Suprapubic skin (tissue), 4 donors: ENCODE measurements at places on chromosomes 11 and 22. TPM values are rescaled to one million over a fixed set of nuclear protein-coding genes. Genes with fewer than 3 reads are reported as not detected.

DNA sequence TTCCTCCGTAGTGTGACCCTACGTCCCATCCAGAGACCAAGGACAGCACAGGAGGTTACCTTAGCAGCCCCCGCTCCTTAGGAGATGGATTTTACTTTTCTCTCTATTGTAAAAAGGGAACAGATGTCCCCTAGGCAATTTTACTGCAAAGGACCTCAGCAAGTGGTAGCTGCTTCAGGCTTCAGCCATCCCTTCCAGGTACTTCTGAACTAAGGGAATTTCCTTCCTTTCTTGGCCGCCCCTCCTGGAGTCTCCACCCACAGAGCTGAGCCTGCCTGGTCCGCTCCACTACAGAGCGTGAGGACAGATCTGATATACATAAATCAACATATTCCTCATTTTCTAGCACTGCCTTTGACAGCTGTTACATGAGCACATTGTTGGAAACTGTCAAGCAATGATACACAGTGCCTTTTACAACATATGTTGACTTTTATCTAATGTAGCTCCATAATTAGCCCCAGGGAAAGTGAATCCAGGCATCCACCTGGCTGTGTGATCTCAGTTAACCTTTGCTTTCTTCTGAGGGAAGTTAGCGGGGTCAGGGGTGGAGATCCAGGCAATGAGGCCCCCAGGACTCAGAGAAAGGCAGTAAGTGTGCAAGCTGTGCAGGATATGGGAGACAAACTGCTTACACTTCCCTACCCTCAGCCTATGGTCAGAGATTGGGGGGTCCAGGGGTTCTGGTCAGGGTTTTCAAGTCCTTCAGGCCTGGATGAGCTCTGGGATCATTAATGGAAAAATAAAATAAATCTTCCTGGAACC, 51.9 kb downstream of the SPATA19 start:
- no peak overlapping the region for H3K27ac ChIP-seq
- H3K4me1 ChIP-seq: no peaks in the 10 kb centered on the region
- H3K36me3 ChIP-seq: no peaks in the 10 kb centered on the region
- peaks cover 20% of the 10 kb centered on the region for H3K27me3 ChIP-seq

DNA sequence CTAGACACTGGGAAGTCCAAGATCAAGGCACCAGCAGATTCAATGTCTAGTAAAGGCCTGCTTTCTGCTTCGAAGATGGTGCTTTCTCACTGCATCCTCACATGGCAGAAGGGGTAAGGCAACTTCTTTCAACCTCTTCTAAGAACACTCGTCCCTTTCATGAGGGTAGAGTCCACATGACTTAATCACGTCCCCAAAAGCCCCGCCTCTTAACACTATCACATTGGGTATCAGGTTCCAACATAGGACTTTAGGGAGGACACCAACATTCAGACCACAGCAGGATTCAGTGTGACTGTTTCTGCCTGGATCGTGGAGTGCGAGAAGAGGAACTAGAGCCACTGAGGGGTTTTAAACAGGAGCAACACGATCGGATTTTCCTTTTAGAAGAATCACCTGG, 3.7 kb upstream of the TIRAP start:
- H3K27ac ChIP-seq: no peak overlapping the region
- H3K4me3 ChIP-seq: no peak overlapping the region
- no peak for DNase-seq

GRCh38 chr11:87447606-87448005, 409.9 kb downstream of the TMEM135 start:
- H3K36me3 ChIP-seq: no peaks in the 10 kb centered on the region
- H3K4me1 ChIP-seq: no peaks in the 10 kb centered on the region
- H3K27me3 ChIP-seq: no peaks in the 10 kb centered on the region
- H3K4me3 ChIP-seq: no peak overlapping the region

- H3K27me3 ChIP-seq: no peaks in the 10 kb centered on the region
- no peak for DNase-seq
- H3K27ac ChIP-seq: no peak overlapping the region
- H3K4me3 ChIP-seq: no peak overlapping the region
- no peaks in the 10 kb centered on the region for H3K4me1 ChIP-seq
Observed at GRCh38 chr11:100806296-100806695, 119.2 kb downstream of the ARHGAP42 start.

GRCh38 chr11:65710421-65710820, 1.6 kb upstream of the KAT5 start:
- H3K4me3 ChIP-seq: no peak overlapping the region
- H3K4me1 ChIP-seq: peaks cover 23% of the 10 kb centered on the region
- peaks cover 22% of the 10 kb centered on the region for H3K36me3 ChIP-seq
- H3K27me3 ChIP-seq: no peaks in the 10 kb centered on the region
- no peak for DNase-seq
- H3K27ac ChIP-seq: no peak overlapping the region

GRCh38 chr22:19632668-19633148, 81.6 kb upstream of the SEPTIN5 start:
- H3K27me3 ChIP-seq: peaks cover 7% of the 10 kb centered on the region
- no peak overlapping the region for H3K27ac ChIP-seq
- no peaks in the 10 kb centered on the region for H3K4me1 ChIP-seq
- no peaks in the 10 kb centered on the region for H3K36me3 ChIP-seq

DNA sequence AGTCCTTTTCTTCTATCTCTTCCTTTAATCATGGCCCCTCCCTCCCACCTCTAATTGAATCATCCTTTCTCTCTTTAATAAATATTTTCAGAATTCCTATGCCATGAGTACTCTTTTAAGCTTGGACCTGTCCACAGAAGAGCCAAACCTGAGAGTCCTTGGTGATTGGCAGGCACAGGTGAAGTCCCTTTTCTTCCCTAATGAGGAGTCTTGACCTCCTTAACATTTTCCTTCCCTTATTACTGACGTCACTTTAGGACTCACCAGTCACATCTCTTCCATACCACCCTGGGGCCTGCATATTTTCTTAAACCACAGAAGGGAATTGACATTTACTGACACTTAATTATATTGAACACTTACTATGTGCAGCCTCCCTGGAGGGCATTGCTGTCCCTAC, 41.0 kb upstream of the RASSF10 start:
- no peaks in the 10 kb centered on the region for H3K27me3 ChIP-seq
- H3K4me3 ChIP-seq: no peak overlapping the region
- DNase-seq: no peak
- no peak overlapping the region for H3K27ac ChIP-seq
- H3K4me1 ChIP-seq: no peaks in the 10 kb centered on the region

- no peak overlapping the region for H3K27ac ChIP-seq
- H3K4me3 ChIP-seq: no peak overlapping the region
- no peak for DNase-seq
- H3K36me3 ChIP-seq: no peaks in the 10 kb centered on the region
Observed at GRCh38 chr22:30390974-30391691, 3.9 kb upstream of the RNF215 start.

The BMAL1 gene
- total RNA-seq: 143 TPM

GRCh38 chr11:35893796-35894475, 49.9 kb upstream of the LDLRAD3 start:
- no peak overlapping the region for H3K27ac ChIP-seq
- no peaks in the 10 kb centered on the region for H3K36me3 ChIP-seq
- DNase-seq: no peak
- peaks cover 4% of the 10 kb centered on the region for H3K4me1 ChIP-seq

The YPEL1 gene
- total RNA-seq: 1.5 TPM

GRCh38 chr11:962688-963087, 37.0 kb downstream of the AP2A2 start:
- peaks cover 32% of the 10 kb centered on the region for H3K4me1 ChIP-seq
- no peak for DNase-seq
- no peak overlapping the region for H3K4me3 ChIP-seq

DNA sequence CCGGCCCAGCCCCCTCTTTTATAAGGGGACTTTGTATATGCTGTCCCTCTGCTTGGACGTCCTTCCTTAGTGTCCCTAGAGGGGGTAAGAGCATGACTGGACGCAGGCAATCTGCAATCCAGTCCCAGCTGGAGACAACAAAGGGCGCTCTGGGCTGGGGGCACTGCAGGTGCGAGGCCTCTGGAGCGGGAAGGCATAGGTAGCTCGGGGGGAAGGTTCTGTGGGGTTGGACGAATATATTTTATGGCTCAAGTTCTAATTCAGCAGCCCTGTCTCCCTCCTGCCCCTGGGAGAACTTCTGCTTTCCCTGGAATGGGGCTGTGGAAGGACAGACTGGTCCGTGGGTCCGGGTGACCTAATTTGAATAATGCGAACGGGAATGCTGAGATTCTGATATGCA, 40.0 kb downstream of the KCNJ4 start:
- DNase-seq: peak; percentile 40
- no peaks in the 10 kb centered on the region for H3K36me3 ChIP-seq
- H3K27ac ChIP-seq: no peak overlapping the region

The LGR4 gene
- 67.7 TPM for total RNA-seq

GRCh38 chr11:15563054-15563453, 448.3 kb downstream of the INSC start:
- no peaks in the 10 kb centered on the region for H3K36me3 ChIP-seq
- H3K27me3 ChIP-seq: peaks cover 16% of the 10 kb centered on the region
- H3K4me1 ChIP-seq: no peaks in the 10 kb centered on the region
- no peak for DNase-seq
- H3K27ac ChIP-seq: no peak overlapping the region
- no peak overlapping the region for H3K4me3 ChIP-seq

DNA sequence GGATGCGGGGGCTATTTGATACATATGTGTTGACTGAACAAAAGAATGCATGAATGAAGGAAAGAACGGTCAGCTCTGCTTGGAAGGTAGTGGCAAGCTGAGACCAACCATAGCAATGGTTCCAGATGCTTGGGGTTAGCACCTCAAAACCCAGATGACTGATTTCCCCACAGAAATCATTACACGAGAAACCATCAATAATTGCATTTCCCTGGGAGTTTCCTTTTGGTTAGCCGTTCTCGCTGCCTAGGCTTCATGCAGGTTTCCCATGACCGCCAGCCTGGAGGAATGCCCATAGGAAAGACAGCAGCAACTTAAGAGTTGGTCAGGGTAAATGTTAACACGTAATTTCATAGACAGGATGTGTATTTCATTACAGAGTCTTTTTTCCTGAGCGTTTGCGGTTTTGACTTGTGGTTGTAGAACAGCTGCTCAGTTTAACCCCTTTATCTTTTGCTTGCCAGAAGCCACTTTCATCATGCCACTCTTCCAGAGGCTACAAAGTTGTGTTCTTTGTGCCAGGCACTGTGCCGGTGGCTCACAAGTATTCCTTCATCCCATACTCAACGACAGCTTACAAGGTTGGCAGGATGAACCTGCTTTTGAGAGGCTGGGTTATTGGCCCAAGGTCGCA, 2.8 kb downstream of the IL17RA start:
- H3K27me3 ChIP-seq: no peaks in the 10 kb centered on the region
- peak overlapping the region; percentile 70 for H3K4me3 ChIP-seq
- H3K36me3 ChIP-seq: no peaks in the 10 kb centered on the region
- H3K4me1 ChIP-seq: peaks cover 30% of the 10 kb centered on the region
- peak; percentile 43 for DNase-seq

The MMP11 gene
- total RNA-seq: 0.60 TPM

The PANX3 gene
- total RNA-seq: not detected

DNA sequence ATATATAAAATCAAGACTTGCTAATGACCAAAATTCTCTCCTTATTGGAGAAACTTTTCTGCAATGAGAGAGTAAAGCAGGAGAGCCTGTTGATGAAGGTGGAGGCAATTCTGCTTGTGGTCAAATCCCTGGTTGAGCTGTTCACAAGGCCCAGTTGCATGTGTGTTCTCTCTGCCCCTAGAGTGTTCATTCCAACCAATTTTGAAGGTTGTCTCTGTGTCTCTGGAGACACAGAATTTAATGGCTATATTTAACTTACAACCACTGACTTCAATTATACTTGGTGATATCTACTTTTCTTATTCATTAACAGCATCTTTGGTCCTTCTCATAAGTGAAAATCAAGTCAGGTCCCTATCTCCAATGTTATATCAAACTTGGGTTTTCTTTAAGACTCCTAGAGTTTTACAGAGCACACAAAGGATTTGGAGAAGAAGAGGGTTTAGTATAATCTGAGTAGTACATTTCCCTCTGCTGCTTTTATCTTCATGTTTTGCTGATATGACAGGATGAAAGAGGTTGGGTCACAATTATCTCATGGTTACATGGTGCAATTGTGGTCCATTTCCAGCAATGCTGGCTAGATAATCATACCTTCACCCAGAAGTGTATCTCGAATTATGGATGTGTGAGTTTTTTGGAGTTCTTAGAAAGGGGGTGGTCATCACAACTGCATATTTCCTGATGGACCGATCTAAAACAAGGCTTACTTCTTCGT, 4.0 kb downstream of the OOSP4A start:
- H3K4me1 ChIP-seq: no peaks in the 10 kb centered on the region
- H3K36me3 ChIP-seq: no peaks in the 10 kb centered on the region
- H3K4me3 ChIP-seq: no peak overlapping the region

The ADAMTS8 gene
- total RNA-seq: 0.72 TPM

DNA sequence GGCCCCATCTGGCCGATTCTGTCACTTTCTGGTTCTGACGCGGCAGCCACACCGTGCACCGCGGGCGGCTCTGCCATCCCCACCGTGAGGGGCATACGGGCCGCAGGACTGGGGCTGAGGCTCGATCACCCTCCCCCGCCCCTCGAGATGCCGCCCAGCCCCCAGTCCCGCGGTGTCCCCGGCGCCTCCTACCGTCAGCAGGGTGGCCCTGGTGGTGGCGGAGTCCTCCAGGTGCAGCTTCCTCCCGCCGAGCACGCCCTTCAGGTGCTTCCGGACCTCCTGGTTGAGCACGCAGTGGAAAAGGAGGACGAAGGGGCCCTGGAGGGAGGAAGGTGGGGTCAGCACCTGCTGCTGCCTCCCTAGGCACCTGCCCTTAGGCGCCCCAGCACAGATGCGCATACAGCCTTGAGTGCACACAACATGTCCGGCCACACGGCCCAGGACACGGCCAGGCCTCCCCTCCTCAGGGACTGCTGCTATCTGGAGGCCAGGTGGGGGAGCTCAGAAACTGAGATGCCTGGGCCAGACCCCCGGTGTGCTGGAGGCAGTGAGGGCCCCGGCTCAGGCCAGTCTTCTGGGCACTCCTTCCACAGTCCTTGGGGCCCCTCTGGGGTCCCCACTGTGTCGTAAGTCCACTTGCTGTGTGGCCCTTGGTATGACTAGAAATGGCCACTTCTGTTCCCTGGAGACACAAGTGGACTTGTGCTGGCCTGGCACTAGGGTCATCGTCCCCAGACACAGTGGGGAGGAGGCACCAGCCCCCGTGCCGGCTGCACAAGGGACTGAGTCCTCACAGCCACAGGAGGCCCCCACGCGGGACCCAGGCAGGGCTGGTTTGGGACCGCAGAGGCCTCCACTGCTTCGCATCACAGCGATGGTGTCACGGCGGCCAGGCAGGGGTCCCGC, 31.5 kb downstream of the TRMU start:
- H3K4me3 ChIP-seq: no peak overlapping the region
- no peak overlapping the region for H3K27ac ChIP-seq
- H3K4me1 ChIP-seq: no peaks in the 10 kb centered on the region
- DNase-seq: no peak

DNA sequence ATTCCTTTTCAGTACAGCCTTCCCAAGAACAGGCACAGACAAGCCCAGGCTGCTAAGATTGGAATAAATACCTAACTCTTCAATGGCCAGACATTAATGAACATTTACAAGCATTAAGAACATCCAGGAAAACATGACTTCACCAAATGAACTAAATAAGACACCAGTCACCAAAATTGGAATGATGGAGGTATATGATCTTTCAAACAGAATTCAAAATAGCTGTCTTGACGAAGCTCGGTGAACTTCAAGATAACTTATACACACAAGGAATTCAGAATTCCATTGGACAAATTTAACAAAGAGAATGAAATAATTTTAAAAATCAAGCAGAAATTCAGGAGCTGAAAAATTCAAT, 16.4 kb upstream of the DDX10 start:
- no peak overlapping the region for H3K4me3 ChIP-seq
- H3K27ac ChIP-seq: peak overlapping the region; percentile 75
- H3K36me3 ChIP-seq: no peaks in the 10 kb centered on the region
- no peaks in the 10 kb centered on the region for H3K27me3 ChIP-seq
- DNase-seq: no peak

GRCh38 chr22:46362934-46363515, 27.5 kb downstream of the TRMU start:
- H3K36me3 ChIP-seq: peaks cover 41% of the 10 kb centered on the region
- no peak overlapping the region for H3K27ac ChIP-seq
- DNase-seq: no peak
- H3K27me3 ChIP-seq: peaks cover 3% of the 10 kb centered on the region
- no peak overlapping the region for H3K4me3 ChIP-seq
- H3K4me1 ChIP-seq: no peaks in the 10 kb centered on the region
